ENCODE measurements at places on chromosomes 4 and X.

DNA sequence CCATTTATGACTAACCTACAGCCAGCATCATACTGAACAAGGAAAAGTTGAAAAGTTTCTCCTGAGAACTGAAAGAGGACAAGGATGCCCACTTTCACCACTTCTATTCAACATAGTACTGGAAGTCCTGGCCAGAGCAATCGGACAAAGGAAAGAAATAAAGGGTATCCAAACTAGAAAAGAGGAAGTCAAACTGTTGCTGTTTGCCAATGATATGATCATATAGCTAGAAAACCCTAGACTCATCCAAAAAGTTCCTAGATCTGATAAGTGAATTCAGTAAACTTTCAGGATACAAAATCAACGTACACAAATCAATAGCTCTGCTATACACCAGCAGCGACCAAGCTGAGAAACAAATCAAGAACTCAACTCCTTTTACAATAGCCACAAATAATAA, 64.5 kb downstream of the CENPC start:
- DNase-seq, result no peak

GRCh38 chrX:38868941-38869401, 67.7 kb downstream of the MID1IP1 start:
- DNase-seq, result peak; percentile 6

DNA sequence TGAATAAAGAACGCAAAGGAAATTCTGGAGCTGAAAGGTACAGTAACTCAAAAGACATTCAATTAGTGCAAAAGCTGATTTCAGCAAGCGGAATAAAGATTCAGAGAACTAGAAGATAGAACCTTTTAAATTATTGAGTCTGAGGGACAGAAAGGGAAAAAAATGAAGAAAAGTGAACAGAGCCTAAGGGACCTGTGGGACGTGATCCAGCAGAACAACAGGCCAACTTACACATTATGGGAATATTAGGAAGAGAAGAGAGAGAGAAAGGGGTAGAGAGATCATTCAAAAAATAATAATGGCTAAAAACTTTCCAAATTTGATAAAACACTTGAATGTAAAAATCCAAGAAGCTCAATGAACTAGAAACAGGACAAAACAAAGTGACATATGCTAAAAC, 17.5 kb upstream of the GPRASP2 start:
- DNase-seq, result no peak

DNA sequence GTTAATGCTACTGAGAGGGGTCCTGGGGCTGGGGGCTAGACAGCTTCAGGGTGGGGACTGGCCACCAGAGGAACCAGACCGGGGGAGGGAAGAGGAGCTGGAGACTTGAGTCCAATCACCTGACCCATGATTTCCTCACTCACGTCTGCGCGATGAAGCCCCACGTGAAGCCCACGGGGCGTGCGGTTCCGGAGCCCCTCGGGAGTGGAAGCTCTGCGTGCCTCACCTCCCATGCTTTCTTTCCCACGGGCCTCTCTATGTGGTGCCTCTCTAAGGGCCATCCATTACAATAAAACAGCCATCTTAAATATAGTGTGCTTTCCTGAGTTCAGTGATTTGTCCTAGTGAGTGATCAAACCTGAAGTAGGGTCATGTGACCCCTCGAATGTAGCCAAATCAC, 119.9 kb downstream of the ENPP6 start:
- no peak for DNase-seq

DNA sequence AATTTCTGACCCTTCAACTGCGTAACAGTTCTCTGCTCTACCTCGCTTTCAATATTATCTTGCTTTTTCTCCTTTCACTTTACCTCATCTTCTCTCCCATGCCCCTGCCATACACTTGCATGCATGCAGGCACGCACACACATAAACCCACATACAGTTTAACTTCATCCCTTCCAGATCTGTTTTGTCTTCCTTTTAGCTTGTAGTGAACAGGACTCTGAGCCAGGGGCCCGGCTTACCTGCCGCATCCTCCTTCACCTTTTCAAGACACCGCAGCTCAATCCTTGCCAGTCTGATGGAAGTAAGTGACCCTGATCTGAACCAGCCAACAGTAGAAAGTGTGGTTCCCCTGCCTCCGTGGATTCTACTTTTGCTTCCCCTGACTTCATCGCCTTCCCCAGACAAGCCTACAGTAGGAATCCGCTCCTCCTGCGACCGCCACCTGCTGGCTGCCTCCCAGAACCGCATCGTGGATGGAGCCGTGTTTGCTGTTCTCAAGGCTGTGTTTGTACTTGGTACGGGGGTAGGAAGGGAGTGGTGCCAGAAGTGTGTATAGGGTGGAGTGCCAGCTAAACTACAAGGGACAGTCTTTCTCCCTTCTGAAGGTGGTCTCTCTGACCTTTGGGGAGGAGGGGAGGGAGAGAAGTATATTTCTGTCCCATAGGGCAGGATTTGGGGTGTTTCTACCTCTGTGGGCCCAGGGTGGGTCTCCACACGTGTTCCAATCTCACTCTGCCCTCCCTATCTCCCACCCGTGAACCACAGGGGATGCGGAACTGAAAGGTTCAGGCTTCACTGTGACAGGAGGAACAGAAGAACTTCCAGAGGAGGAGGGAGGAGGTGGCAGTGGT, 10.7 kb downstream of the MED12 start:
- peak; percentile 21 for DNase-seq

GRCh38 chr4:84530871-84531270, 31.8 kb upstream of the NKX6-1 start:
- DNase-seq, result no peak

Data from kidney capillary endothelial cell (primary cell).